ENCODE measurements at places on chromosomes 2 and 18.

DNA sequence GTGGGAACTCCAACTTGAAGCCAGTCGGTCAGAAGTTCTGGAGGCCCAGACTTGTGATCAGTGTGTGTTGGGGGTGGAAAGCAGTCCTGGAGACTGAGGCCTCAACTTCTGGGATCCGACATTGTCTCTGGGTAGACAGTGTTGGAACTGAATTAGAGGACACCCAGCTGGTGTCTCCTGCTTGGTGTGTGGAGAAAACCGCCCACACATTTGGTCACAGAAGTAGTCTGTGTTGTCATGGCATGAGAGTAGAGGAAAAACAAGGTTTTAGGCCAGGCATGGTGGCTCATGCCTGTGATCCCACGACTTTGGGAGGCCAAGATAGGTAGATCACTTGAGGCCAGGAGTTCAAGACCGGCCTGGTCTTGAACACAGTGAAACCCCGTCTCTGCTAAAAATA is 51.5 kb downstream of the PUM2 start:
- DNase-seq = no peak

DNA sequence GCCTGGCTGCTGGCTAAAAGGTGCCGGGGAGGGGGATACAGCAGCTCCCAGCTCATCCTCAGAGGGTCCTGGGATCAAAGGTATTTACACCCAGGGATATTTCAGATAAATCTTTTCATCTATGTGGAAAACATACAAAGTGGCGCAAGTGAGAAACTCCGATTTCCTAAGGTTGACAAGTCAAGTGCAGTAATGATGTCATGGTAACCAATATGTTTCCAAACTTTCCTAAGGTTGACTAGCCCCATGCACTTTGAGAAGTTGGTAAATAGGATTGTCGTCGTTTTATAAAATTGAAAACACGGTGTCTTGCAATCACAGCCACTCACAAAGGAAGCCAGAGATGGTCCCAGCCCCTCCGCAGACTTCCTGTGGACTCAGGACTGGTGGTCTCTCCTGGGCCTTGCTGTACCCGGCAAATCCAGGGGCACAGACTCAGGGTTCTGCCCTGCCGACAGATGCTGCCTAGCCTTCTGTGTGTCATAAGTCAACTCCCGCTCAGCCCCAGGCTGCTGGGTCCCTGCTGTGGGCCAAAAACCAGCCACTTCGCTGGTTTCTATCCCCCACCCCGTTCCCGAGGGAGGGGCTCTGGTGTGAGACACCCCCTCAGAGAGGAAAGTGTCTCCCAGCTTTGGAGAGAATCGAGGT is 111.2 kb upstream of the PPP1CB start:
- DNase-seq = no peak

- DNase-seq = no peak
These were observed 41.9 kb upstream of the TMEM17 start for GRCh38 chr2:62547854-62548253.

DNA sequence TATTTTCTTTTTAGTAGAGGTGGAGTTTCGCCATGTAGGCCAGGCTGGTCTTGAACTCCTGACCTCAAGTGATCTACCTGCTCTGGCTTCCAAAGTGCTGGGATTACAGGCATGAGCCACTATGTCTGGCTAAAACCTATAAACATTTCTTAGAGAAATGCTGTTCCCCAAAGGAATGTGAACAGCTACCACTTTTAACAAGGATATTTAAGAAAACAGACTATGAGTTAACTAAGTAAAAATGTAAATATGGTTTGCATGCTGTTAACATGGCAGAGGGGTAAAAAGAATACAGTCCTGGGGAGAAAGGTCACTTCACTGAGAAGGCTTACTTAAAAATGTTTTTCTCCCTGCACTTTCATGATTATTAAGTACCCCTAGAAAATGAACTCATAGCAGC is 57.1 kb downstream of the SLC16A14 start:
- DNase-seq = no peak

DNA sequence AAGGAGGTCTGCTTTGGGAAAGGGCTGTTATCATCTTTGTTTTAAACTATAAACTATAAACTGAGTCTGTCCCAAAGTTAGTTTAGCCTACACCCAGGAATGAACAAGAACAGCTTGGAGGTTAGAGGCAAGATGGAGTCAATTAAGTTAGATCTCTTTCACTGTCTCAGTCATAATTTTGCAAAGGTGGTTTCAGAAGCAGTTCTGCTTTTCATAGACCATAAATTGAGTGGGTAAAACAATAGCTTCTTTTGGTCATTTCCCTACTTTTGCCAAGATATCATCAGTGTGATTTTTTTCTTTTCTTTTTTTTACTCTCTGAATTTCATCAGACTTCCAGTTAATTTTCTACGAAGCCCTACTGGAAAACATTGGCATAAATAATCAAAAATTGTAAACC is 117.0 kb downstream of the AP1S3 start:
- no peak for DNase-seq

- no peak for DNase-seq
These were observed 7.1 kb upstream of the ADD2 start for GRCh38 chr2:70775141-70775540.

GRCh38 chr2:27032495-27033252 is at the start of gene TMEM214:
TSS of gene TMEM214 (plus strand) at chr2:27032965. CDS start at chr2:27033016, 51 bp downstream.
- peak; percentile 64 for DNase-seq

DNA sequence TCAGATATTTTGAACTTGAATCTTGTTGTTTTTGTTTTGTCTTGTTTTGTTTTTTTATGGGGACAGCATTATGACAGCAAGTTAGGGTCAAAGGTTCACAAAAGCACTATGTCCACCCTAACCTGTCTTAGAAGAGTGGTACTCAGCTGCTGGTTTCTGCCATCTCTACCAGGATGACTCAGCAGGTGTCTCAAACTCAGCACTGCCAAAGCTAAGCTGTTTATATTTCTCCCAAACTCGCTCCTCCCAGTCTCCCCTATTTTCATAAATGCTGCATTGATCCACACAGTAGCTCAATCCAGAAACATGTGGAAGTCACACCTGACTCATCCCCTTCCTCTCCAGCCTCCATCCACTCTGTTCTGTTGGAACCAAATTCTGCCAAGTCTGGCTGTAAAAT is 134.9 kb downstream of the ZBTB7C start:
- DNase-seq = no peak

GRCh38 chr2:237691029-237691907 is 63.9 kb downstream of the LRRFIP1 start:
- no peak for DNase-seq

DNA sequence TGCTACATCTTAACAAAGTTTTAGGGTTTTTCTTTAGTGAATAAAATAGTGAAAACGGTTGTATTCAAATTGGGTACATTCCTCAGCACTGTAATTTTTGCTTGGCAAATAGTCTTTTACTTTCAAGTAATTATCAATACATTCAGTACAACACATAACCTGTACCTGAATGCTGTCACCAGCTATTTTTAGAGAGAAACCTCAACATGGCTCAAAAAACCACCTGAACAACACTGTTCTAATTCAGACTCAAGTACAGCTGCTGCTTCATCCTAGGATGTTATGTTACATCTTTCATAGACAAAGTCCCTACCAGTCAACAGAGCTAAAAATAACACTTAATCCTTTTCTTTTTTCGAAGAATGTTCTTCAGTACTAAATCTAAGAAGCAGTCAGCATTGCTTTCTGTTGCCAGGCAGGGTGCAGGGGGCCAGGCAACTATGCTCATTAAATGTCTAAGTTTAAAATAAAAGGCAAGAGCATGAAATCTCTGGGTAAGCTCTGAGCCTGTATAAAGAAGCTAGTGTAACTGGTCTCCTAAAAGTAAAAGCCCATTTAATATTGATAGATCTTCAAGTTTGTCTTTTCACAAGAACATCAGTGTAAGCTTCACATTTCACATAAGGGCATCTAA is 20.5 kb downstream of the PDIA6 start:
- DNase-seq = no peak

DNA sequence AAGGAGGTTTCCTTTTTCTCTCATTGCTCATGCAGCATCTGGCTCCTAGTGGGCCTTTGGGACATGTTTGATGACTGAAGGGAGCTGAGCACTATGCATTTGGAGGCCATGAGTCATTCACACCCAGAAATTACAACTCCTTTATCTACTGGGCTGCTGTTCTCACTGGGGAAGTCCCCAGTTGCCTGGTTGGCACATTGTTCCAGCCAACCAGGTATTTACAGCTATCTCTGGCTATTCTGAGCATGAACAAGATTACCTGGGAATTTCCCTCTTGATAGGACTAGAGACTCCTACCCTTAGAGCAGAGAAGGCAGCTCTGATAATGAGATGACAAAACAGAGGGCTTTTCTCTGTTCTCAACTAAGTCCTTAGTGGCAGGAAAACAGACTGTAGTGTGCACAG is 206.5 kb downstream of the SETBP1 start:
- DNase-seq = peak; percentile 2

- no peak for DNase-seq
These were observed 8.7 kb upstream of the IMP4 start for GRCh38 chr2:130334026-130334425.

GRCh38 chr18:64752707-64753106 is 603.8 kb upstream of the LINC00305 start:
- DNase-seq = no peak

DNA sequence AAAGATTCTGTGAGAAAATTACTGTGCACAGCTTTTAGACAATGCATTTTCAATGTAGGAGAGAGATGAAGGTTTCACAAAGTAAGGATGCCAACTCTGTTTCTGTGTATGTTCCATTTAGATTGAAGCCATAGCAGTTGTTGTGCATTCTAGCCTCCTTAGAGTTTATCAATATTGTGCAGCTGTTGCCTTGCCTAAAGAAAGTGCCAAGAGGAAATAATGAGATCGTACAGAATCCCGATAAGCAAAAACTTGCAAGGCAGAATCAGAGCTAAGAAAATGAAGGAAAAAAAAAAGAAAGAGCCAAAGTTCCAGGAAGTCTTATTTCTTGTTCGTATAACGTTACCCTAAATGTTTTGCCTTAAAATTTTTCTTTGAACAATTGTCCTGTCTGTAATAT is 965.0 kb downstream of the DCDC2C start:
- DNase-seq = no peak

DNA sequence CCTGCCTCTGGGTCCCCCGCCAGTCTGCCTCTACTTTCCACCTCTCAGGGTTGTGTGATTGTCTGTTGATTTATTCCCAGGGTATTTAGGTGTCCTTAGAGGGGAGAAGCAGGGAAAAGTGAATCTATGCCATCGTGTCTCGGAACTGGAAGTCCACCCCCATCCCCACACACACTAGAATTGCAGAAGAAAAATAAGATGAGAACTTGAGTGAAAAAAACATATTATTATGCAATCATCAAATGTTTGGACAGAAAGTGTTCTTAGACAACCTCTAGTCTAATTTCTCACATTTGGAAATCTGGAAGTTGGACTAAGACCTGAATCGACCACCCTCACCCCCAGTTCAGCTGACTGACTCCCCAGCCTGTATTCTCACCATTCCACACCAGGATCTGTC is 14.1 kb upstream of the CASP8 start:
- no peak for DNase-seq

DNA sequence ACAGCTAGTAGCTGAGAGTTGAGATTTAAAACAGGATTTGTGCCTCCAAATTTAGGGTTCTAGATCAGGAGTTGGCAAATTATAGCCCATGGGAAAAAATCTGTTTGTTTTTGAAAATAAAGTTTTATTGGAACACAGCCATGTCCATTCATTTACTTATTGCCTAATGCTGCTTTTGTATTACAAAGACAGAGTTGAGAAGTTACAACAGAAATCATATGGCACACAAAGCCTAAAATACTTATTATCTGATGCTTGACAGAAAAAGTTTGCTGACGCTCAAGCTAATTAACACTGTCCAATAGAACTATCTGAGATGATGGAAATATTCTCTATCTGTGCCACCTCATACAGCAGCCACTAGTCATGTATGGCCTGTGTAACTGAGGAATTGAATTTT is 229.1 kb upstream of the RASGRP3 start:
- DNase-seq = no peak

DNA sequence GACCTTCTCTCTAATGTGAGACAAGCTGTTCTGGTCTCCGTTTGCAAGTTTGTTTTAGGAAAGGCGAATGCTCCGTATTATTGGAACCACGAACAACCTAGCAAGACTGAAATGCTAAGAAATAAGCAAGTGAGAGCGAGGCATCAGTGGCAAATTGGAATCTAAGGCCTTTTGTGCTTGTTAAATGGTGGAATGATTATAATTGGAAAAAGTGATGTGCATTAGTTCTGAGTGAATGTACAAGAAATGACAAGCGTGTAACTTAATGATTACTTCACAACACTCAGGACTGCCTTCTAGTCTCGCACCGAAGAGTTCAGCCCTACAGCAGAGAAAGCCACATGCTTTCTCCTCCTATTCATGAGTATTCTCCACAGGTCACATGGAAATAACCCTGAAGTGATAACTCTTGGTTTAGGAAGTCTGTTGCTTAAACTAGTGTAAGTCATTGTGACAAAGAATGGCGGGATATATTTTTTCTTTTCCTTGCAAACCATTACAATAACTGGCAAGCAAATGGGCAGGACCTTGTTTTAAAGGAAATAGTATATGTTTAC is 392.2 kb upstream of the FIGN start:
- DNase-seq = no peak

GRCh38 chr2:16554060-16554583 is 111.5 kb downstream of the CYRIA start:
- DNase-seq = no peak

DNA sequence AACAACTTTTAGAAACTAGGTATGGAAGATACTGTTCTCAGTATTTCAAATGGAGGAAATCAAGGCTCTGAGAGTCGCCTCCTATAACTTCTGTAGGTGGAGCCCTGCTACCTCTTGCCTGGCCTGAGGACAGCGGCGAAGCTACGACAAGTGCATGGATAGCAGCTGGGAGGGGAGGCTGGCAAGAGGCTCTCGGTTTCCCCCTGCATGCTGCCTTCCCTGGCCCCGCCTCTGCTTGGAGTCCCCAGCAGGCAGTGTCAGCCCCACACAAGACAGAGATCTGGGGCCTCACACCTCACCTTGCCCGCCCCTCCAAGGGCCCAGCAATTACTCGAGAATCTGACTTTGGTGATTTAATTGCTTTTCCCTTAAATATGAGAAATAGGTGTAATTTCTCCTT is 107.6 kb upstream of the POU3F3 start:
- no peak for DNase-seq

DNA sequence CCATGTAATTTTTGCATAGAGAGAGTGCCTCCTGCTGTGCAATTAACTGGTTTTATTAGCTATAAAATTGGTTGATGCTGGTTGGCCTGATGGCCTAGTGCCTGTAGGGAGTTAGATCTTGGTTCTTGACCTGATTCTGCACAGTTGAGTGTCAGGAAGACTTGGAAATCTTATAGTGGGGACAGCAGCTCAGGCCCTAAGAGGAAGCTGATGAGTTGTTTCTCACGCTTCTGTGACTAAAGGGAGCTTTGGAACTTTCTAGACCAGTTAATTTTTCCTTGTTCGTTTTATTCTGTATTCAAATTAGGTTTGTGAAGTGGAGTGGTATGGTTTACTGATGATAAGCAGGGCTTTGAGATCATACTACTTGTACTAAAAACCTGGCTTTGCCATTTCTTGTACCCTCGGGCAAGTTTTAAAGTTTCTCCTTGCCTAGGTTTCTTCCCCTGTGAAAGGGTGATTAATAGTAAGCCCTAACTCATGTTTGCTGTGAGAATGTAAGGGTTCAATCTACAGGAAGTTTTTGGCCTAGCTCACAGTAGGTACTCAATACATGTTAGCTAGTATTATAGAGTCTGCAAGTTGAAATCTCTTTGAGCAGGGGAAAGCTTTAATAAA is 82.1 kb downstream of the MAP3K20 start:
- no peak for DNase-seq
